ENCODE measurements at places on chromosomes 5 and 9. TPM values are rescaled to one million over a fixed set of nuclear protein-coding genes. Genes with fewer than 3 reads are reported as not detected.

GALT gene
- total RNA-seq = 11.3 TPM

LIX1 gene
- total RNA-seq = not detected

TMEM174 gene
- total RNA-seq = not detected

AFAP1L1 gene
- total RNA-seq = 21.9 TPM

GRCh38 chr5:118548761-118549720 lies 439.3 kb downstream of the DTWD2 start:
- DNase-seq = peak; percentile 79

DNA sequence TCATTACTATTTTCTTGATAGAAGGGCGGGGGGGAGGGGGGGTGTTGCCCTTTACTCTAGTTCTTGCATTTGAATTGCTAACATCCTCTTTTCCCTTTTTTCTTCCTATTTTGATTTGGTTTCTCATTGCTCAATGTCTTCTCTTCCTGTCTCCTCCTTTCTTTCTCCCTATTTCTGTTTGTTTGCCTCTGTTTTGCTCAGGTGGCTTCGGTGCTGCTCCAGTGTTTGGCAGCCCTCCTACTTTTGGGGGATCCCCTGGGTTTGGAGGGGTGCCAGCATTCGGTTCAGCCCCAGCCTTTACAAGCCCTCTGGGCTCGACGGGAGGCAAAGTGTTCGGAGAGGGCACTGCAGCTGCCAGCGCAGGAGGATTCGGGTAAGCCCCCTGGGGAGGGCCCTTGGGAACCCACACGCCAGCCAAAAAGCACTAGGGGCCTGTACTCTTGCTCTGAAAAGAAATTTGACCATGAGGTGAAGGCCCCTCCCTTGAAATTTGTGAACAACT lies 48.3 kb downstream of the FAM78A start:
- no peak for DNase-seq
